CD4-positive, alpha-beta T cell treated with Interleukin-4 for 1 hour (primary cell): ENCODE measurements at places on chromosomes 5 and 9.

DNA sequence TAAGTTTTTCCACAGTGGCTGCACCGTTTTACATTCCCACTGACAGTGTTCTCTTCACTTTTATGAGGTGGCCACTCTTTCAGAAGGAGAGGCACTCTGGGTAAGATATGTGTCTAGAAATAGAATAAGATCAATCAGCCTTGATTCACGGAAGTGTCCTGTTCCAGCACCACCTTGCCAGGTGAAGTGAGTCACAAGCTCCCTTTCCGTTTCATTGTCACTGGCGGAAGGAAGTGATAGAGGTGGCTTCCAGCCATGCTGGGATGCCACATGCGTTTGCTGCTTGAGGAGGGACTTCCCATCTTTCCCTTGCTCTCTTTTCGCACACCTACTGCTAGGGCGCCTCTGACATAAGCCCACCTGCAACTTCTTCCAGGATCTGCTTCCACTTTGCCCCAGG is 217.1 kb downstream of the PIK3R1 start:
- DNase-seq: peak; percentile 44

GRCh38 chr5:171207256-171207847 is 101.7 kb upstream of the TLX3 start:
- no peak for DNase-seq

DNA sequence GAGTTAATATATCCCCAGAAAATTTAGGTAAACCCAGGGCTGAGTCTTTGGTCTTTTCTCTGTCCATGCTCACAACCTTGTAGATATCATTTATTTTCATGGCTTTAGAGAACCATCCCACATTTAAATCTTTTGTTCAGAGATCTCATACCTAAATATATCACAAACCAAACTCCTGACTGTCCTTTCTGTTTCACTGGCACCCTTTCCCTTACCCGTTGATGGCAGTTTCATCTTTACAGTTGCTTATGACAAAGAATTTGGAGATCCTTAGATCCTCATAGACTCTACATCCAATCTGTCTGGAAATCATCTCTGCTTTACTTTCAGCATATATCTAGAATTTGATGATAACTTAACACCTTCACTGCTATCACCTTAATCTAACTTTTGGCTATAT is 19.2 kb downstream of the RNF180 start:
- DNase-seq: no peak

DNA sequence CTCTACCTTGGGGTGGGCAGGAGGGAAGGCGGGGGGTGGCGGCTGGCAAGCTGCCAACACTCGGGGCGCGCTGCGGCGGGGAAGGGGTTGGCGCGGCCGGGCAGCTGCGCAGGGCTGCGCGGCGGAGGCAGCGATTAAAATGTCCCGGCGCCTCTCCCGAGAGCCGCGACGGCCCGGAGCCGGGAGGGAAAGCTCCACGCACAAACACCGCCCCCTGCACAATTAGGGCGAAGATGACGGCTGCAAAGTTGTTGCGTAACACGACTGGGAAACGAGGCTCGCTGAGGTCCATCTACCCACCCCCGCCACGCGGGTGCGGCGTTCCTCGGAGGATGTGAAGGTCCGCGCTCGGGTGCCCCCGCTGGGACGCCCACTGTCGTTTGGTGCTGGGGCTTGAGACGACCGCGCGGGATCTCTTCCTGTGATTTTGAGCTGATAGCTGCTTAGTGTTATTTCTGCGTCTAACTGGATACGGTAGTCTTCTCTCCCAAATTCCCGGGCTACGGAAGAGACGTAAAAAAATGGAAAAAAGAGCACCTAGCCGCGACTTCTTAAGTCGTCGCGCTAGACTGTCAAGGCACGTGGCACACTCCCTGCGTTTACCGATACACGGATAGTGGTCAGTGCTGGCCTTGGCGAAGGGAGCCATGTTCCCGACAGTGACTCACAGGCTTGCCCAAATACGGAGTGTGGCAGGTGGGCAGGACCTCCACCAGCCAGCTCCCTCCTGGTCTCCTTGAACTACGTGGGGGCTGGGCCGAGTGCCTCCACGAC is 958 bp upstream of the NFIL3 start:
- DNase-seq: peak; percentile 81

GRCh38 chr5:135169753-135170152 is 135.7 kb upstream of the PITX1 start:
- no peak for DNase-seq

DNA sequence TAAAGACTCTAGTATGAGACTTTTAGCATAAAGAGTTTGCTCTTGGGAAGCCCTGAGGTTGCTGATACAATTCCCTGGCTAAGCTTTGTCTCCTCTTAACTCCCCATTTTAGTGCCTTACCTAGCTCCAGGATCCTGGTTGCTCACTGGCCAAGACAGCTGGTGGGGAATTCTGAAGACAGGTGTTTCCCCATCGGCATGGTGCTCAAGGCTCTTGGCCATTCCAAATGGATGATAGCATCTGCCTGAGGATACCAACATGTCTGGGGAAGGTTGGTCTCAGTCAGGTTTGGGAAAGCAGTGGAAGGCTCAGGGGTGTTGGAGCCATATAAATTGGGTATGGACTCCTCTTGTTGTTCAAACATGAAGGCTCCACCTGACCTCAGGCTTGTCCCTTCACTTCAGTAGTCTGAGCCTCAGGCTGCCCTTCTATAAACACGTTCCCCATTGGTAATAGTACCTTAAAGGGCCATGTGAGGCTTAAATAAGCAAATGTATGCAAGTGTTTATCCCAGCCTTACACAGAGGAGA is 44.5 kb upstream of the CXCL14 start:
- no peak for DNase-seq

- DNase-seq: no peak
Observed at GRCh38 chr5:77641397-77641943, 3.0 kb upstream of the OTP start.
